ENCODE measurements at places on chromosomes 6 and 20.

- no peak for DNase-seq
These were observed 748.2 kb upstream of the NRSN1 start for GRCh38 chr6:23377830-23378229.

DNA sequence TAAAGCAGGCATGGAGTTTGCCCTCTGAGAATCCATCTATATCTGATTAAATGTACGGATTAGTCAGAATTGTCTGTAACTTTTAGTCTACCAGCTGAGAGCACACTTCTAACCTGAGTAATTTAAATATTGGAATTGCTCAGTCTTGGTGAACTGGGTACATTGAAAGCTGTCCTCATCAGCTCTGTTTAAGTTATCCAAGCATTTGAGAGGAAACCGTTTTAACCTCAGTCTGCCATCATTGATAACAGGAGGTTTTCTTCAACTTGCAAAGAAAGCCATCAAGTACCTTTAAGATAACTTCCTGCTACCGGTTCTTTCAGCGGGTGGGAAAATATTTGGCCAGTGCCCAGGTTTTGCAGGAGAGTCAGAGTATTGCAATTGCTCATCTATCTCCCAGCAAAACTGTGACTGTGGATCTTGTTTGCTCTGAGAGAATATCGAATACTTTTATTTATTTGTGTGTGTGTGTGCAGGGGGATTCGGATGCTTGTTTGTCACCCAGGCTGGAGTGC lies 31.1 kb upstream of the F13A1 start:
- no peak for DNase-seq

DNA sequence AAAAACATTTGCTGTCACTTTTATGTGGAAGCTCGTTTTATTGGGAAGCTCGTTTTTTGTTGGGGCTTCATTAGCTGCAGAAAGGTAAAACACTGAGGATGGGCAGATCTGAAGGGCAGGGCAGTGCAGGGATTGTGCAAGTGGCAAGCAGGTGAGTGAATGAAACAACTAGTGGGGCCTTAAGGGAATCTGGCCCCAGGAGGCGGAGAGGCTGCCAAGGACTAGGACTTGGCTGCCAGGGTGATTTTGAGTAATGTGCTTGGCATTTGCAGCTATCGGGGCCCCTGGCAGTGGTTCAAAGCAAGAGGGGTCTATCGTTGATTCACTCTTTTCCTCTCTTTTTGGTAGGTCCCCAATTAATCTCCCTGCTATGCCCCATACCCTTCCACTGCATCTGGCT lies 11.5 kb downstream of the IL22RA2 start:
- no peak for DNase-seq

DNA sequence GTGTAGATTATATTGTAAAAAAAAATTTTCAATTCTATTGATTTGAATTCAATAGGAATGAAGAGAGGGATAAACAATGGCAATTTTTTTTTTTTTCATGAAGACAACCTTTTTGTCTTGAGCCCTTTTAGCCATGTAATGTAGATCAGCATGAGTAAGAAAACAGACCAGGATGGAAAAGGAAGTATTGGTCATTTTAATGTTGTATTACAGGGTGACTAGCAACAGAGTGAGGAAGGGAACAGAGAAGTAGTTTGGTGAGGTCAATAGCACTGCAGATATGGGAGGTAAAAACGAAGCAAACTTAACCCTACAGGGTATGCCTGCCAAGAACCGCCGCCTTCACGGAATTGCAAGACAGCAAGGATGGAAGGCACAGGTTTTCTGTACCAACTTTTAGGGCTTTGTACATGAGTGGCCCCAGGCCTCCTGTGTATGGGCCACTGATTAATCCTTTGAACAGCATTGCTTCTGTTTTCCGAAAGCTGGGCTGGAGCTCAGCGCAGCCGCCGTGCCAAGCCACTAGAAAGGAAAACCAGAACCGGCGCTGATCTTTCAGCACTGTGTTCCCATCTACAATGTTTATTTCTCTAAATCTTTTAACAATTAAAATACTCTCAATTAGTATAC lies 383.7 kb downstream of the CENPW start:
- no peak for DNase-seq

DNA sequence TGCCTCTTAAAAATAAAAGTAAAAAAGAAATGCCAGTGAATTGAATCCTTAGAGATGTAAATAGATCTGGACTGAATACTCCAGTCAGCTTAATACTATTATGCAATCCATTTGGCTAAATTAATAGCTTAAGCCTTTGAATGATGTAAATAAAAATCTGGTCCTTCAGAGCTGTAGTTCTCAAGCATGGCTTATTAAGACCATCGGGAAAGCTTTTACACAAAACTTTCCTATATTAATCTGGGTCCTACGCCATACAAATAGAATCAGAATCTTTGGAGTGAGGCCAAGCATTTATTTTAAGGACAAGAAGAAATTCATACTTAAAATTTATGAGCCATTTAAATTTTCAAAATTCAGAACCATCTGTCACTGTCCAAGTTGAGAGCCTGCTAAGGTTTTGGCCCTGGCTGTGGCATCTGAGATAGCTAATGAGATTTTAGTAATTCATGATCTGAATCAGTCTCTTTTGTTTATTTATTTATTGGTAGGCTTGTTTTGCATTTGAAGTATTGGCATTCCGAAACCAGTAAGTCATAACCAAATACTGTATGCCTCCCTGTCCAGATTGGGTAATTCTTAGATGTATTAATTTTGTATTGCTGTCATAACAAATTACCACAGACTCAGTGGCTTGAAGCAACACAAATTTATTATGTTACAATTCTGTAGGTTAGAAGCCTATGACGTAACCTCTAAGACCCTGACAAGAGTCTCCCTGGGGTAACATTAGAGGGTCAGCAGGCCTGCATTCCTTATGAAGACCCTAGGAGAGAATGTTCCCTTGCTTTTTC lies 228.1 kb upstream of the RAB32 start:
- DNase-seq = no peak

DNA sequence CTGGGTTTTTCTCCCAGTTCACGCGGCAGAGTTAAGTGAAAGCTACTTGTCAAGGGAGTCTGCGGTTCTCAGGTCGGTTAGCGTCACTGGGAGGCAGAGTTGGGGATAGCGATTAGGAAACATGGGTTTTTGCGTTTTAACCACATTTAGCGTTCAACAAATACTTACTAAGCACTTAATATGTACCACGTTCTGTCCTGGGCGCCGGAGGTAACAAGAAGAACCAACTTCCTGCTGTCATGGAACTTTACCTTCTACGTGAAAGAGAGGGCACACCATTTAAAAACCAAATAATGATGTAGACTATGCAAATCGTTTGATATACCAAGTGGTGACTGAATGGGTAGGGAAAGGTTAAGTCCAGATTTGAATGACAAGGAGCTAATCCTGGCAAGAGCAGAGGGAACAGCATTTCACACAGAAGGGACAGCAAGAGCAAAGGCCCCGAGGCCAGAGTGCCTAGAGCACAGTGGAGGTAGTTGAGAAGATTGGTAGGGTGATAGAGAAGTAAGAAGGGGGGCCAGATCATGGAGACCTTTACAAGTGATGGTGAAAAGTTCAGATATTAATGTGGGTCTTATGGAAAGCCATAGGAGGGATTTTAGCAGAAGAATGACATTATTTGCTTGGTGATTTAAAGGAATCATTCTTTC lies 744 bp downstream of the RIOK1 start:
- DNase-seq = no peak

DNA sequence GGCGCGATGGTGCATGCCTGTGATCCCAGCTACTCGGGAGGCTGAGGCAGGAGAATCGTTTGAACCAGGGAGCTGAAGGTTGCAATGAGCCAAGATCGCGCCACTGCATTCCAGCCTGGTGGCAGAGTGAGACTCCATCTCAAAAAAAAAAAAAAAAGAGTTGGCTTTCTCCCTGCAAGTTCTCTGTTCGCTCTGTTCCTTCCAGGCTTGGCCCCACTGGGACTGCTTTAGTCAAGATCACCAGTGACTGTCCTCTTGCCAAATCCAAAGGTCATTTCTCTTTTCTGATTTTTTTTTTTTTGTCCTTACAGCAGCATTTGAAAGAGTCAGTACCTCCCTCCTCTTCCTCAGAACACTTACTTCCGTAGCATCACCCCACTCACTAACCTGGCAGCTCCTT lies 10.8 kb upstream of the GNRH2 start:
- no peak for DNase-seq

DNA sequence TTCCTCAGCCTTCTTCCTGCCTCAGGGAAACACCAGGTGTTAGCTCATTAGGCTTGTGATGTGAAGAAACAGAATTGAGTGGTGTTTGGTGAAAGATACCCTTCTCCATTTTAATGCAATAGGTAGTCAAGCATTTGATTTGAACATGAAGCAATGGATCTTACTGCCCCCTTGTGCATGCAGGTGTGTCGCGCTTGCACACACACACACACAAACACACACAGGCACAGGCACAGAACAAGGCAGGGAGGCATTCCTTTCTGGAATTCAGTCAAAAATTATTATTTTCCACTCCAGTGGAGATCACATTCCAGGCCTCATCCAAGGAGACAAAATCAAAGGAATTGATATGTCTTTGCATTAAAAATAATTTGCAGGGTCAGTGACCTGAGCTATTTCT lies 667.0 kb upstream of the MARCKS start:
- no peak for DNase-seq

- peak; percentile 9 for DNase-seq
These were observed 230.8 kb downstream of the LRFN2 start for GRCh38 chr6:40356242-40356910.

- DNase-seq = no peak
These were observed 51.9 kb upstream of the SEC63 start for GRCh38 chr6:108009894-108010293.

Data from liver (tissue), 10 donors.